LNCaP clone FGC (cell line): ENCODE measurements at places on chromosomes 6 and 20.
A peak's percentile ranks its signal among the peaks of the same experiment; 100 is the strongest.

DNA sequence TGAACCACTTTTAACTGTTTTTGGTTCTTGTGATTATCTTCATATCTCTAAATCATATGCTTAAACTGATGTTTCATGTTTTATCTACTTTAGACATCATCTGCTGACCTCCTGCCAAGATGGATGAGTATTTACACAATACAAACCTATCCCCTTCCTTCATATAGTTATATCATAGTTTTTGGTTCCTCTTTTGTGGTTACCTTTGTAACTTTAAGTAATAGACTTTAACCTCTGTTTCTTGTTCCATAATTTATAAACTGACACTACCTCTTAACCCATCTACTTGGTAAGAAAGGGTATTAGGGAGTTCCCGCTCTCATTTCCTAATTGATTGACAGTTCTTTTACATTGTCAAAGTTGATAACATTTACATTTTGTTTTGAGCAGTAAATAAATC is 11.9 kb downstream of the PCMT1 start:
- peak; percentile 13 for DNase-seq

DNA sequence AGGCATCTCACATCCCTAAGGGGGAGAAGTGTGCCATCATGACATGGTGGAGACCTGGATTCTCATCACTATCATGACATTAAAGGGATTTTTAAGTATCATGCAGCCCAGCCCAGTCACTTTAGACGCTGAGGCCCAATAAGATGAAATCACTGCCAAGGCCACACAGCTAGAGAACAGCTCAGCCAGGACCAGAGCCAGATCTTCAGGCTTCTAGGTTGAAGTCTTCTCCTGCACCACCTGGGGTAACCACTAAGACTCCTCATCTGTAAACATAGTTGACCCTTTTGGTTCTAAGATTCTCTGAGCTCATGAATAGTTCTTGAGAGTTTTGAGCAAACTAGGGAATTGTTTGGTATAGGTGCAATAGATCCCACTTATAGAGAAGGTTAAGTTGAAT is 125.1 kb downstream of the TCP11 start:
- DNase-seq = no peak

DNA sequence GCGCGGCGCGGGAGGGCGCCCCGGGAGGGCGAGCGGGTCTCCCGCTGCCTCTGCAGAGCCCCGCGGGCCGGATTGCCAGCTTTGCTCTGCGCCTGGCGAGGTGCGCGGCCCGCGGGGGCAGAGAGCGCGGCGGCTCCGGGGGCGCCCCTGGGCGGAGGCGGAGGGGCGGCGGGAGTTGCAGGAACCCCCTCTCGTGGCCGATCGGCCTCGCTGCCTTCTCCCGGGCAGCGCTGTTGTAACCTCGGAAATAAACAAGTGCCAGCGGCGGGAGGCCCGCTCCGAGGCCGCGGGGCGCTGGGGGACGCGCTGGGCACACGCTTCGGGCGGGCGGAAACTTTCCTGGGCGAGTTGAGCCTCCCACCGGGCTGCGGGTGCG is 1.2 kb downstream of the CDH4 start:
- no peak for DNase-seq

DNA sequence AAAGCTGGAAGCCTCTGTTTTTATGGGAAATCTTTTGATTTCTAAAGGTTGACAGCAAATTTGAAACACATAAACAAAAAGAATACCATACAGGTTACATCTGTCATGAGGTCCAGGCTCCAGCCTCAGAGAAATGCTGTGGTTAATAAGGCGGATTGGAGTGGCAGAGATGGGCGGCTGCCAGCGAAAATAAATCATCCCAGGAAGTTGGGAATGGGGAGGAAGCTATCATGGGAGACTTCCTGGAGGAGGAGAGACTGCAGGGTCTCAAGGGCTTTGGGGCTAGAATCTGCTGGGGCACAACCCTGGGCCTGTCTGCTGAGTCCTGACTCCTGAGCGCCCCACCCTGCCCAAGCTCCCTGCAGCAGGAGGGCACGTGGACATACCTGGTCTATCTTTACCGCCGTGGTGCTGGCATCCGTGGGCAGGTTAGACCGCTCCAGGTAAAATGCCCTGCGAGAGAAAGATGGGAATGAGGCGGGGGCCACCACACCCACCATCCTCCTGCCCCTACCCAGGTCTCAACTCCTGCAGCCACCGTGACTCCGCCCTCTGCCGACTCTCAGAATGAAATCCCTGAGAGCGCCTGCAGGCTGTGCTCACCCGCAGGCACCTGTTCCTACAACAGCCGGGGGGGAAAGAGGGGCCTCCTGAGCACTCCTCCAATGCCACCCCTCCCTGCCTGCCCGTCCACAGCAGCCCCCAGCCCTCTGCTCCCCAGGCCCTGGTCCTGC is 197.3 kb downstream of the PREX1 start:
- no peak for DNase-seq

DNA sequence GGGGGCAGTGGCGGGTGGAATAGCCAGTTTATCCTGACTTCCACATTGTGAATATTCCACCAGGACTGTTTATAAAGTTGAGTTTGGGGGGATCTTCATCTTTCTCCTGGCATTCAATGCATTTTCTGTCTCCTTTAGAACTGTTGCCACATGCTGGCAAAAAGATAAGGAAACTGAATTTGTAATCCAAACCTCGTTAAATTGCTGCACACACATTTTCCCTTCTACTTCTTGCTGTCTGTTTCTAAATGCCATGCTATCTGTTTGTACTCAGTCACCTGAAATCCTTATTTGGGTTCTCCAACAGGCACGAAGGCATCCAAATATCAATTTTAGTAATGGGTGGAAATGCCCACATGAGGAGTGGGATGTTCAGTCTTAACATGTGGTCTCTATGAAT is 180.2 kb upstream of the CCN2 start:
- DNase-seq = no peak

- no peak for DNase-seq
These were observed 42.9 kb upstream of the UST start for GRCh38 chr6:148703900-148704299.

GRCh38 chr6:67200626-67201403 is 1434.3 kb upstream of the ADGRB3 start:
- DNase-seq = no peak
